ENCODE measurements at places on chromosomes 7 and 10.

- DNase-seq, result no peak
Measured at GRCh38 chr7:48512892-48513291, 341.6 kb downstream of the ABCA13 start.

DNA sequence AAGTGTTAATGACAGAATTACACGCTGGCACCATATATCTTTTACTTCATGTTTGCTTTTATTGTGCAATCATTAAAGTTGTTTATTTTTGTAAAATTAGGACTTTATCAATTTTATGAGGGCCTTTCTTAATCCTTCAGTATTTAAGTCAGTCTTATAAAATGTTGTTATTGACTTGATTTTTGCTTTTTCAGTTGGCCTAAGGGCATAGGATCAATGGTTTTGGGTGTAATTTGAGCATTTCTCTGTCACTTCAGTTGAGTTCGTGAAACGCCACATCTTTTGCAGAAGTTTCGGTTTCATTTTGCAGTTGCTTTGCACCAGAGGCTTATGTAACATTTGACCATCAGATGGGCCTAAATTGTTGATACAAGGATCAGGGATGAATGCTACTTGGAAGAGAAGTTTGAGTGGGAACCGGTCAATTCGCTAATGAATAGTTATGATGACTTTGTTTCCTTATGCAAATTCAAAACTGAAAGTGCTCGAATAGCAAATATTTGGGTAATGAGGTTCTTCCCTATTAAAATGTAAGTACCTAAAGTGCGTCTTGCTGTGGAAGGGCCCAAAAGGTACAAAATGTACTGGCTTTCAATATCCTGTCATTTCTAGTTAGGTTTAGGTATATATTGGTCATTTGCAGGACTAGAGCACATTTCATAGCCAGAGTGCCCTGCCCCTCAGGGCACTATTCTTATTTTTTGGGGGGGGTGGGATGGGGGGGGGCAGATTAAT is 340.9 kb downstream of the LRMDA start:
- DNase-seq, result no peak

DNA sequence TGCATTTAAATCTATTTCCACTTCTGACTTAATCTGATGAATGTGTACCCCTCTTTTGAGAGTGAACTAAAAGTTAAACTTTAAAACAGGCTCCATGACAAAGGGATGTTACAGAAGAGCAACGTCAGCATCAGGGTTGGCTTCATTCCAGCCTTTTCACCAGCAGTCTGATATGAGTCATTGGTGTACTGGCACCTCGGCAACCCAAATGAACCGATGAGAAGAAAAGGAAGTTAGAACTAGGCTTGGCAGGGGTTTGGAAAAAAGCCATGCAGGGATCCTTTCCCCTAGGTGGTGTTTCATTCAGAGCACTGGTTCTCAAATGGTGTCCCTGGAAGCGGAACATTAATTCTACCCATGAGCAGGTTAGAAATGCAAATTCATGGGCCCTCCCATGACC is 53.6 kb downstream of the SEC61G start:
- no peak for DNase-seq

- DNase-seq, result no peak
Measured at GRCh38 chr10:106819490-106819889, 345.0 kb downstream of the SORCS1 start.

GRCh38 chr10:71038091-71038633 is 149.8 kb upstream of the PCBD1 start:
- no peak for DNase-seq

- no peak for DNase-seq
Measured at GRCh38 chr10:59711871-59712494, 2.3 kb upstream of the SLC16A9 start.

DNA sequence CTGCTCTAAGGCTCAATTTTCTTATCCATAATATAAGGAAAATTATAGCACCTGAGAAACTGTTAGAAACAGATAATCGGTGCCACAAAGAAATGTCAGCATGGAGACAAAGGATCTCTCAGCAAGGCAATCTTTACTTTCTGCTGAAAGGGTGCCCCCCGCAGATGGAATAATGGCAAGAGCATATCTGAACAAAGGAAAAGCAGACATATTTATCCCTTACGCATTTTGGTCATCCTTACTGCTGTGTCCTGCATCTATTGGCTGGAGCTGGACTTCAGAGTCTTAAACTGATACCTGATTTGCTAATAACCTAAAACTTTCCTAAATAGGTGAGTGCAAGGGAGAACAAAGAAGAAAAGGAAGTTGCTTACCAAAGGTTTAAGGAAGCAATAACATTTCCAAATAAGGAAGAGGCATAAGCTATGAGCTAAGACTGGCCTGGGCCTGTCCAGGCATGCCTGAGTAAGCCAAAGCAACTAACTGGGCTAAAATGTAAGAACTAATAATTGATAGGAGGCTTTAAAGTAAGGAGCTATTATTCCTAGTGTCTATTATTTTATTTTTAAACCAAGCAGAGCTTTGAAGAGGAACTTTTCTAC is 39.6 kb upstream of the ELMO1 start:
- DNase-seq, result no peak

GRCh38 chr7:2870471-2870931 is 26.4 kb upstream of the GNA12 start:
- peak; percentile 9 for DNase-seq

DNA sequence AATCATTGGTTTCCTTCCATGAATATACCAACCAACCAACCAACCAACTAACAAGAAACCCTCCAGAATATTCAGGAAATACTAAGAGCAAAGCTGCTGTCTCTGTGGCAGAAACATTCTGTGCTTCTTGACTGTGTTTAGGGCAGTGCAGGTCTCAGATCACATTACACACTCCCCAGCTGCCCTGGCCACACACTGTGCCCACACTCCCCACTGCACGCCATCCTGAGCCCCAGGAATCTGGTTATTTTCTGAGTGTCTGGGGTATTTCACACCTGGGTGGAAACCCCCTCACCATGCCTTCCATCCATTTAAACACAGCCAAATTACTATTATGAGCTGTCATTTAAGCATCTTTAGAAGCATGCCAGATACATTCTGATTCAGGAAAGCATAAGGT is 183.7 kb upstream of the ANK3 start:
- DNase-seq, result peak; percentile 22

DNA sequence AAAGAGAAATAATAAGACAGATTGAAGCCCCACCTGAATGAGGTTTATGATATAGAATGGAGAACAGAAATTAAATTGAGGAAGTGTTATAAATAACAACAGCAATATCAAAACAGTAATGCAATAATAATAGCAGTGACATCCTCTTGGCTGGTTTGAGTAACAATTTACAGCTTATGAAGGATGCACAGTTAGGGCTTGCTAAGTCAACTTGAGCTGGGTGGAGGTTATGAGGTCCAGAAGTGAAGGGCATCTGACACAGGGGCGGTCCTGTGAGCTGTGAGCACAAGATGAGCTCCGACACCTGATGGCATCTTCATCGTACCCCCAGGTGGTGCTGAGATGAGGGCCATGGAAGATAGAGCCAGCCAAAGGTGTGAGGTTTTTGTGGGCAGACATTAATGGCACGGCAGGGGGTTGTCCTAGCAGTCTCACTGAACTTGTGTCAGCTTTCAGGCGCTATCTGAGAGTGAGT is 30.5 kb downstream of the ARHGAP22 start:
- no peak for DNase-seq

GRCh38 chr10:30036811-30037210 is 22.6 kb downstream of the JCAD start:
- no peak for DNase-seq

- no peak for DNase-seq
Measured at GRCh38 chr7:150845421-150845861, 6.9 kb upstream of the AOC1 start.

DNA sequence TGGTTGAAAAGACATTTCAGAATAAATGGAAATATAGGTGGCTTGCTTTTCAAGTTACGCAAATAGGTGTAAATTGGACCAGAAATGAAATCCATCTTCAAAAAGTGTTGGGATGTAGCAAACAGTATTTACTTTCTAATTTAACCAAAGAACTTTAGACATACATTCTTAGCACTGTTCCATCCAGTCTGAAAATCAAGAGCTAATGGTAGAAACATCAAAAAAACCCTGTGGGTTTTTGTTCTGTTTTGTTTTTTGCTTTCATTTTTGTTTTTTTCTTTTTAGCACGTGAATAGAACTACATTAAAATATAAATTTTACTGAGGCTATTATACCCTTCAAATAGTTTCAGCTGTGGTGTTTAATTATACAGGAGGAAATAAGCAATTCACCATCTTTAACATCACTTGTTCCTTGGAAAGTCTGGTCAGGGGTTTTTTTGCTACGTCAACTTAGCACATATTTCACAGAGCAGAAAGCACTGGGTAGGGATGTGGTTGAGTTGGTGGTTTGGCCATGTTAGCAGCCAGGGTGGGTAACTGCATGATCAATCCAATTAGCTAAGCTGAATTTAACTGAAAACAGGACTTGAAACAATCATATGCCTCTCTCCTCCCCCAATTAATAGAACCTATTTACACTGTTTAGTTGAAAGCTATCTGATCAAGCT is 275.4 kb upstream of the PFKP start:
- no peak for DNase-seq

GRCh38 chr7:22363756-22364422 is 6.9 kb upstream of the RAPGEF5 start:
- DNase-seq, result no peak

DNA sequence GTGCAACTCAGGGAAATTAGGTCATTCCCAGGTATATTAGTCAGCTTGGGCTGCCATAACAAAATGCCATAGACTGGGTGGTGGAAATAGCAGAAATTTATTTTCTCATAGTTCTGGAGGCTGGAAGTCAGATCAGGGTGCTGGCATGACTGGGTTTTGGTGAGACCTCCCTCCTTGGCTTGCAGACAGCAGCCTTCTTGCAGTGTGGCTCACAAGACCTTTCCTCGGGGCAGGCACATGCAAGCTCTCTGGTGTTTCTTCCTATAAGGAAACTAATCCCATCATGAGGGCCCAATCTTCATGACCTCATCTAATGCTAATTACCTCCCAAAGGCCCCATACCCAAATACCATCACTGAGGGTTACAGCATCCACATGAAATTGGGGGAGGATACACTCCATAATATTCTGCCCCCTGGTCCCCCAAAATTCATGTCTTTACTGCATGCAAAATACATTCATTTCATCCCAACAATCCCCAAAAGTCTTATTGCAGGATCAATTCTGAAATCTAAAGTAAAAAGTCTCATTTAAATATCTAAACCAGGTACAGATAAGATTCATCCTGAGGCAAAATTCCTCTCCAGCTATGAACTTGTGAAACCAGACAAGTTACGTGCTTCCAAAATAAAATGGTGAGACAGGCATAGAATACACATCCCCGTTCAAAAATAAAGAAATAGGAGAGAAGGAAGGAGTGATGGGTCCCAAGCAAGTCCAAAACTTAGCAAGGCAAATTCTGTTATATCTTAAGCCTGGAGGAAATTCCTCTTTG is 17.4 kb upstream of the CBLL1 start:
- DNase-seq, result no peak

DNA sequence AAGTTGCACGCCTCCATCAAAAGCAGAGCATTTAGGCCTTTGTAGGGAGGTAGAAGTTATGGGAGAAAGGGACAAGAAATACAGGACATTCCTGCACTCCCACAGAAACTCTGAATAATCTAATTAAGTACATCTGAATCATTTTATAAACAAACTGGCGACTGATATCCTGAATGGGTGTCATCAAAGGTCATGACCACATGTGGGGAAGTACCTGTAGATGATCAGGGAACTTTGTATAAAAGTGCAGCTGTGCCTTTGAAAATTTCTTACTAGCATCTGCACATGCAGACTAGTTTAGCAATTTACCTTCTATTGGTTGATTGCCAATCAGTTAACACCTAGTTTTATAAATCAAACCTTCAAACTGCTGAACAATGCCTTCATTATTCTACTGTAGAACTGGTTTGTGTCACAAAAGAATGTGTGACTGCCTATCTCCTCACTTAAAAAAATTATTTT is 17.1 kb downstream of the STEAP4 start:
- no peak for DNase-seq

DNA sequence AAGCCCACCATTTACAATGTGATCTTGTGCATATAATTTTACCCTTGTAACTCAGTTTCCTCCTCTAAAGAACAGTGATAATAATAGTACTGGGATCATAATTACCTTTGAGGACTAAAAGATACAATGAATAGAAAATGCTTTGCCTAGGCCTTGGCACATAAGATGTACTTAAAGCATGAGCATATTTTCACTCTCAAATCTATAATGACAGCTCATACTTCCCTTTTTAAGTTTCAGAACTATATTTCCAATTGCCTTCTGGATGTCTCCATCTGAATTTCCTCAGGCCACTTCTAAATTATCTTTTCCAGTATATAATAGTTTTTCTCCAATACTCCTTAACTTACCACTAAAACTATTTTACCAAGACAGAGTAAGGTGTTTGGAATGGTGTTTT is 13.3 kb upstream of the ITGB8 start:
- no peak for DNase-seq

DNA sequence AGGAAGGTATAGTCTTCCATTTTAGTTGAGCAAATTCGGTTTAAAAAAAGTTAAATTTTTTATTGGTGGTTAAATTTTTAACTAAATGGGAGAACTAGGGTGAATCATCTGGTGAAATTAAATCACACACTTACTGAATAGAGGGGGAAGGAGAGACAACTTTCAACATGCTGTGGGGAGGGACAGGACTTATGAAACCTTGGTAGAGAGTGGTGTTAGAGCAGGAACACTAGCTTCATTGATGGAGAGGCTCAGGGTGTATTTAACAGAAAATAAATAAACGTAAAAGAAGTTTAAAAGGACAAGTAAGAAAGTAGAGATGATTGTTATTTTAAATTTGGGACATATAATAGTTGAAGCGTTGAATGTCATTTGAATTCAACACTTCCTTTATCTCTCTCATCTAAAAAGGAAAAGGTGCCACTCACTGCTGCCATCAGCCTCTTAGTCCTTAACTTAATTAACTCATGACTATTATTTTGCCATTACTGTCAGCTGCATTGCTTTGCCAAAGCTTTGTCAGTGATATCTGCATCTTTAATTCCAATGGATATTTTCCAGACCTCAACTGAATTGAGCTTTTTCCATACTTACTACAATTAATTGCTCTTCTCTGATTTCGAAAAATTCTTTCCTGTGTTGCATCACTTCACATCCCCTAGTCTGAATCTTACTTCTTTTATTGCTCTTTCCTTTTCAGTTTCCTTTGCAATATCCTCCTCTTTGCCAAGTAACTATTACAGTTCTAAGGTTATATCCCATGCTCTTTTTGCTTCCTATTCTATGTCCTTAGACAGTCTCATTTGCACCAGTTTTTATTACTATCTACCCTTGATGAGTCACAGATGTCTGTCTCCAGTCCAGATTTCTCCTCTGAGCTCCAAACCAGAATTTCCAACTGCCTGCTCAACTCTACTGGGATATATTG is 71.7 kb downstream of the GNAT3 start:
- no peak for DNase-seq

GRCh38 chr7:40996233-40996677 is 706.6 kb downstream of the INHBA start:
- no peak for DNase-seq

GRCh38 chr7:130667593-130668257 is 823 bp downstream of the COPG2 start:
- no peak for DNase-seq

DNA sequence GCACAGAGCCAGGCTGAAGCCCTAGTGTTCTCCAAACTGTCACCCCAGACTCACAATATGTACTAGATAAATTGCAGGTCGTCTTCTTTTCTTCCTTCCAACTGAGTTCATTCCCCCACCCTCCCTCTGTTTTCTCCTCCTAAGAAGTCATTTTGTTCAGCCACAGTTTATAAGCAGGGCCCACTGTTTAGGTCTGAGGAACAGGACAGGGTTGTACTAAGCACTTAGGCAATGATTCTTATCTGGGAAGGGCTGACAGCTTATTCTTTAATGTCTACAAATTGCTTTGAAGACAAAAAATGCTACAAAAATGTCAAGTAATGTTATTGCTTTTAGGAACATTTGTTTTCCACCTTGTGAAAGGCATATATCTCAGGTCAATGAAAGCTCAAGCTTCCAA is 59.1 kb downstream of the CDC123 start:
- DNase-seq, result no peak
